Stimulated activated CD4-positive, alpha-beta T cell treated with anti-CD3 and anti-CD28 coated beads, TNF-alpha, amount 100 ng/mL, for 24 hours (primary cell): ENCODE measurements at places on chromosomes 16 and 17.

- DNase-seq, result no peak
These were observed 157.2 kb downstream of the SEC14L1 start for GRCh38 chr17:77297693-77298666.

DNA sequence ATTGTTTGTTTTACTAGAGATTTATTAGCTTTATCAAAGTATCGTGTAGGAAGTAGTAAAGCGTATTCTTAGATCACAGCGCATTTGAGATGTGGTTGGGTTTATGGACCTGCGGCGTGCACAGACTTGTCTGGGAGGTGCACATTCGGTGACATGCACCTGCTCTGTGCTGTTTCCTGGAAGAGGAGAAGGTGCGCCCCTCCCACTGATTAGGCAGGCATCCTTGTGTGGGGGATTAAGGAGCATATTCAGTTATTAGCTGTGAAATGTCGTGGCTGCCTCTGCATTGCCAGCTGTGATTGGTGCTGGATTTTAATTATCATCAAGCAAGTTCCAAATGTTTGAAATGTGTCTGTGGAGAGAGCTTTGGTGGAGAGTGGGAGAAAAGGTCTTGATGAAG, 903.8 kb upstream of the RBFOX1 start:
- no peak for DNase-seq

DNA sequence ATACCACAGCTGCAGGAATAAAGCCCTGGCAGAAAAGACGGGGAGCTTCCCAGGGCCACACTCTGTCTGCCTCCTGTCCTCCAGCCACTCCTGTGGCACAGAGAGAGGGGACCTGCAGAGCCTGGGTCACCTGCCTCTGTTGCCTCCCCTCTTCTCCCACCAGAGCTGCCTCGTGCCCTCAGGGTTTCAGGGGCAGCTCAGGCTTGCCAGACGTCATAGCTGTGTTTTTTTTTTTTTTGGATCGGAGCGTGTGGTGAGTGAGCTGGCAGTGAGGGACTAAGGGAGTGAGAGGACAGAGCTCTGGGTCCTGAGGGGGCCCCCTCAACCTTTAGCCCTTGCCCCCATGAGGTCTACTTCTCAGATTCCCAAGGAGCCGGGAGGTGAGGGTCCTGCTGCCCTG, 2.1 kb downstream of the PIK3R6 start:
- no peak for DNase-seq

DNA sequence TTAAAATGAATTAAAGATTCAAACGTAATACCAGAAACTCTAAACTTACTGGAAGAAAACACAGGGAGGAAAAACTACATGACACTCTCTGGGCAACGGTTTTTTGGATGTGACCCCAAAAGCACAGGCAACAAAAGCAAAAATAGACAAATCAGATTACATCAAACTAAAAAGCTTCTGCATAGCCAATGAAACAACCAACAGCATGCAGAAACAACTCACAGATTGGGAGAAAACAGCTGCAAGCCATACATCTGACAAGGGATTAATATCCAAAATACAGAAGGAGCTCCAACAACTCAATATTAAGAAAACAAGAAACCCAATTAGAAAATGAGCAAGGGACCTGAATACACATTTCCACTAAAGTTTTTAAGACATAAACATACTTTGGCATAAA, 69.2 kb upstream of the ALOX12 start:
- DNase-seq, result no peak

DNA sequence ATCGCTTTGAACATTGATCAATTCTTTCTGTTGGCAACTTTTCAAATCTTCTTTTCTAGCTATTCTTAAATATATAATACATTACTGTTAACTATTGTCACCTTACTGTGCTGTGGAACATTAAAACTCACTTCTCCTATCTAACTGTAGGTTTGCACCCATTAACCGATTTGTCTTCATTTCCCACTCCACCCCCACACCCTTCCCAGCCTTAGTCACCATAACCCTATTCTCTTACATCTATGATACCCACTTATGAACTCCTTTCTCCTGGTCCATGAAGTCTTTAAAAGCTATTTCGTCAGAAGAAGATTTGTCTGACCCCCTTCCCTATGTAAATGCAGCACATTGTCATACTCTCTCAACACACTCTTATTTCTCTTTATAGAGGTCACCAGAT, 993.4 kb upstream of the EEF2KMT start:
- DNase-seq, result no peak

DNA sequence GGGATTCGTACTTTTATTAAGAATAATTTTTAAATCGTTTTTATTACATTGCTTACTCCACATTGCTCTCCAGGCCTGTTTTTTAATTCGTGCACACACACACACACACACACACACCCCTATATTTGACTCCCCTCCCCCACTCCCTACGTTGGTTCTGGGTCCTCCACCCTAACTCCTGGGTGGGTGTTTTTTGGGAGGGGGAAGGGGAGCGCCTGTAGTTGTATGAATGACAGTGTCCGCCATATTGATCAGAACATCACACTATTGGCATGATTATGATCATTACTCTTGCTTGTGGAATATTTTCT, 1.3 kb downstream of the GNAO1 start:
- no peak for DNase-seq

DNA sequence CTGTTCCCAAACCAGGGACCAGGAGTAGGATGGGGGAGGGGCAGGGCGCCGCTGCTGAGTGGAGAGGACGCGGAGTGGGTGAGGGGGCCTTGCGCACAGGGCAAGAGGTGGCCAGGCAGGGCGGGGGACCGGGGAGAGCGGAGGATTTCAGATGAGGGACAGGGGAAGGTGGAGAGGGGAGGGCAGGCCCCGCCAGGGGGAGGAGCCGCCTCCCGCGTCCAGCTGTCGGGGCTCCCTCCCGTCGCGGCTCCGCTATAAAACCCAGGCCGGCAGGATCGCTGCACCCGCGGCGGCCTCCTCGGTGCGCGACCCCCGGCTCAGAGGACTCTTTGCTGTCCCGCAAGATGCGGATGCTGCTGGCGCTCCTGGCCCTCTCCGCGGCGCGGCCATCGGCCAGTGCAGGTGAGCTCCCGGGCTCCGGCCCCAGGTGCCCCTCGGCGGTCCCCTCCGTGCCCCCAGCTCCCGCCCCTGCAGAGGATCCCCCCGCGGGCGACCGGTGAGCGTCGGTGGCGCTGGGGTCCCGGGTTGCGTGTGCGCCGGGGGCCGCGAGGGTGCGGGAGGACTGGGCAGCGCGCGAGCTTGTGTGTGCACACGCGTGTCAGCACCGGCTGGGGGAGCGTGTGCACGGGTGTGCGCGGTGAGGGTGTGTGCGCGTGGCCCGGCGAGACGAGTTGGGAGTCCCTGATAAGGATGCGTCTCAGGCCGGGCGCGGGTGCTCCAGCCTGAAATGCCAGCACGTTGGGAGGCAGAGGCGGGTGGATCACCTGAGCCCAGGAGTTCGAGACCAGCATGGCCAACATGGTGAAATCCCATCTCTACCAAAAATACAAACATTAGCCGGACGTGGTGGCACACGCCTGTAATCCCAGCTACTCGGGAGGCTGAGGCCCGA, at the start of gene CA4:
CA4 (plus strand) TSS at position 283 of the 892 bp plus-strand sequence; CDS start at position 345, 62 bp downstream.
- DNase-seq, result no peak

DNA sequence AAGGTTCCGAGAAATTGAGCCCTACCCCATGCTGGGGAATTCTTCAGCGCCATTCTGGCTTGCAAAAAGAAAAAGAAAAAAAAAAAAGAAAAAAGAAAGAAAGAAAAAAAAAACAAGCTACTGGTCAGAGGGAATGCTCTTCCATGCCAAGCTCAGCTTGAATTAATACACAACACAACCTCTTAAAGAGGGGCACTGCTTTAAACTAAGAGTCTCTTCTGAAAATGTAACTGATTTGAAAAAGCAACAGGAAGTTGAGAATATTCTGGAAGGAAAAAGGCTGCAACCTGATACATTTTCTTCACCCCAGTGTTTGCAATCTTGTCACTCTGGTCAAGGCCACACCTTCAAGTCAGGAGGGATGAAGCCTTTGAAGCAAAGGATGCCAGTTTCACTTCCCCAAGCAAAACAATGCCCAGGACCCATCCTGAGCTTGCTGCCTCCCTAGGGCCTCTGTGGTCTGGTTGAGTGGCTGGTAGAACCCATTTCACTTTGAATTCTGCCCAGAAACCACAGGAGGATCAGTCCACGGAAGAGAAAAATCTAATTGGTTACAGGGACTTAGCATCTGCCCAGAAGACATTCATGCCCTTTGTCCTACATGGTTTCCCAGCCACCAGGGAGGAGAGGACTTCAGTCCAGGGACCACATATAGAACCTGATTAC, 389.7 kb downstream of the SOX9 start:
- DNase-seq, result no peak

- no peak for DNase-seq
These were observed 99.3 kb upstream of the C17orf78 start for GRCh38 chr17:37276475-37276874.

- no peak for DNase-seq
These were observed 50.5 kb downstream of the MYO18A start for GRCh38 chr17:29129731-29130130.

- DNase-seq, result no peak
These were observed 10.5 kb upstream of the PRR35 start for GRCh38 chr16:549544-550263.

GRCh38 chr17:67489273-67489672, 112.2 kb downstream of the PITPNC1 start:
- no peak for DNase-seq

GRCh38 chr17:3471599-3471998, at the start of gene SPATA22:
Gene SPATA22, minus strand, starts transcription at chr17:3471819. Its CDS starts 2,494 bp downstream, at chr17:3469325.
- DNase-seq, result no peak

- DNase-seq, result no peak
These were observed 28.7 kb downstream of the RPH3AL start for GRCh38 chr17:323721-324571.

DNA sequence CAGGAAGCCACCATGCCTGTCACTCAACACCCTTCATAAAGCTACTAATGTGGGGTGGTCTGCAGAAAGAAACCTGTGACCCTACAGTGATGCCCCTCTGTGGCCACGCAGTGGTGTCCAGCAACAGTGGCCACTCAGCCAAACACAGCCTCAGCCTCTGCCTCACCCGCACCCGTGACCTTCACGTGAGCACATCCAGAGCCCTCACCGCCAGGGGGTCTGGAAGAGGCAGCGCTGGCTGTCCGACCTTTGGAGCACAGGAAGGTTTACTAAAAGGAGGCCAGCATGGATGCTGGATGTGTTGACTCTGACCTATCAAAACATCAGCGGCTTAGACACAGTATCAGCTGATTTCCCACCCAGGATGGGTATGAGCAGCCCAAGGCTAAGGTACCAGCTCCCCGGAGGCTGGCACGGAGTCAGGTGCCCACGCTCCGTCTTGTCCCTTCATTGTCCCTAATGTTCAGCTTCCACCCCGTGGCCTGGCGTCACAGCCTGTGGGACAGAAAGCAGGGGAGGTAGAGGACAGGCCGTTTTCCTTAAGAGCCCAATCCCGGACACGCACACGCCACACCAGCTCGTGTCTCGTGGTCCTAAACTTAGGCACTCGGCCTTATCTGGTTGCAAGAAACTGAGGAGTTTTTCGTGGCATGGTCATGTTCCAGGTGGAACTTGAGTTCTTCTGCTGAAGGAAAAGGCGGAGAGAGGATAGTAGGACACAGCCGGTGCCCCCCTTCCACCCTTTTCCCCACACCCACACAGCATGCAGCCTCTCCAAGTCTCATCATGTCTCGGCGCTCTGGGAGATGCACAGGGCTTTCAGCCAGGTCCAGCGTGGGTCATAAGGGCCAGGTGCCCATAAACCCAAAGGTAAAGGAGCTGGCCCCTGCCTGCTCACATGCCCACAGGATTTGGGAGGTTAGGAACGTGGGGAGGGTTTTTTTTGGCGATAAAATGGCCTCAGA, 49.7 kb upstream of the ENDOV start:
- no peak for DNase-seq

DNA sequence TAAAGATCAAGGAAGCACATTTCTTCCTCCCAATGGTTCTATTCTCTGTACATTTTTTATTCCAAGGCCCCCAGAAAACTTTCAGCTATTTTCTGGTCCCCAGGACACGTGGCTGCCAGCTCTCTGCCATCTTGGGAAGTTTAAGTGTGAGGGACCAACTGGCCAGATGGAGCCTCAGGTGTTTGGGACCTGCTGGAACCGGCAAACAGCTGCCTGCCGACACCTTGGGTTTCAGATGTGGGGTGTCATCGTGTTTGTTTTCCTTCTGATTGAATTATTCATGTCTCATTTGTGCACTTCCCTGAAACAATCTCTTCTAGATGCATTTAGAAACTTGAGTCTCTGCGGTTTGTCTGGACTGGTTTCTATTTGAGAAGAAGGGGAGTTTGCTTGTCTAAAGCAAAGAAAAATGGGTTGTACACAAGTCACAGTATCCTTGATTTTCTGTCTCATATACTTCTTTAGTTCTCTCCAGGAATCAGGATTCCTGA, 386.5 kb downstream of the SLC39A11 start:
- no peak for DNase-seq

DNA sequence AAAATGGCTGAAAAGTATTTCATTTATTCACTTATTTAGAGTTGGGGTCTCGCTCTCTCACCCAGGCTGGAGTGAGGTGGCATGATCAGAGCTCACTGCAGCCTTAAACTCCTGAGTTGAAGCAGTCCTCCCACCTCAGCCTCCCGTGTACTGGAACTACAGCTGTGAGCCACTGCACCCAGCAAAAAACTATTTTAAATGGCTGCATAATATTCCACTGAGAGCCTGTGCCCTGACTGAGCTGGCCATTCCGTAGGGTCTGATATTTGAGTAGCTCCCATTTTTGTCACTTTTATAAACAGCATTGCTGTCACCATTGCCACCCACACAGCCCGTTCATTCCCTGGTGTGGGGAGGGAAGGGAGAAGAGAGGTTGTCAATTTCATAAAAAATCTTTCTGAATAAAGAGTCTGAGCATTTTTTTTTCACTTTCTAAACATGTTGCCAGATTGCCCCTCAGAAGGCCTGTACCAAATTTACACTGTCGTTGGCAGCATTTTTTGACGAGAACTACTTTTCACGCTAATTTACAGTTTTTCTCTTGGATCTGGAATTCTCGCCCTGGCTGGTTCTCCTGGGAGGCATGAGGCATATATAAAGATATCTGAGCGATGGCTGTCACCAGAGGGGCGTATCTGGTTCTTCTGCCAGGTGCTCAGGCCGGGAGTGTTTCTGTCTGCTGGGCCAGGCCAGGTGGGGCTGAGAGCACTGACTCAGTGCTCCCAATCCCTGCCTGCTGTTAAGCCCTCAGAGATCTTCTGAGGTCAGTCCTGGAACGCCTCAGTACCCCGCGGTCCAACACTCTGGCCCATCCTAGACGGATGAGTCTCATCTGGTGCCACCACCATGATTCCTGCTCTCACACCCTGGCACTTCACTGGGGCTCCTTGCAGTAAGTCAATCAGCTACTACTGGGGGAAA, 7.2 kb upstream of the KIFC3 start:
- no peak for DNase-seq

DNA sequence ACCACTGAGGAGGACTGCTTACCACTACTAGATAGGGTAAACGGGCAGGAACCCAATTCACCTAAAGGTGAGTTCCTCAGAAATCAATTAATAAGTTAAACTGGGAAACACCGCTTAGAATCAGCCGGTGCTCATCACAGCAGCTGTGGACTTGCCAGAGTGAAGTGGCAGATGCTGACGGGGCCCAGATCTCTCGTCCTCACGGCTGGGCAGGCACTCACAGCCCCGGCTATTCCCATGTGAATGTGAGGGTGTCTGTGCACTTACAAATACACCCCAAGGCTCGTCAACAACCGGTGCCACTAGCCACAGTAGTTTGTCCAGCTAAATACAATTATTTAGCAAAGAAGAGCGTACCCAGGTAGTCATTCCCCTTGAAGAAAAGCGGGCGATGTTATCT, 29.7 kb downstream of the MBTPS1 start:
- DNase-seq, result no peak
